Esophagus muscularis mucosa (tissue), 4 donors: ENCODE measurements at places on chromosomes 13 and 19. TPM values are rescaled to one million over a fixed set of nuclear protein-coding genes. Genes with fewer than 3 reads are reported as not detected.

The KCNN4 gene
- total RNA-seq, result 1.9 TPM

The UPF1 gene
- 78.7 TPM for total RNA-seq

The TPTE2 gene
- total RNA-seq, result not detected

The SLC27A1 gene
- 16.2 TPM for total RNA-seq

The ZNF579 gene
- total RNA-seq, result 7.0 TPM

The KLK14 gene
- total RNA-seq, result not detected

The DACH1 gene
- total RNA-seq, result 2.0 TPM
